ENCODE measurements at places on chromosomes 4 and X.

GRCh38 chr4:145820407-145820806 lies 118.2 kb downstream of the ZNF827 start:
- no peak for DNase-seq

DNA sequence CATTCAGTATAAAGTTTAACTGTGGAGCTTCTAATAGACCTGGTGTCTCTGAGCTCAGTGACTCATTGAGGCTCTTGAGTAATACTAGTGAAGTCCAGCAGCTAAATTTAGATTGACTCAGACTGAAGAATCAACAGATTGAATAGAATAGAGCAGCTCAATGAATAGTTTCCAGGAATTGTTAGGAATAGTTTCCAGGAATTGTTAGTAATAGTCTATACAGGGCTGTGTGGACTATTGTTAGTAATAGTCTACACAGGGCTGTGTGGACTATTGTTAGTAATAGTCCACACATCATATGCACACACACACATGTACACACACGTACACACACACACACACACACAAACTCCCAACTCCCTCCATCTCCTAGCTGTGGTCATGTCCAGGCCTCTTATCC lies 3.0 kb downstream of the GIMD1 start:
- peak; percentile 75 for DNase-seq

GRCh38 chr4:150072906-150073714 lies 5.1 kb upstream of the DCLK2 start:
- DNase-seq: peak; percentile 64

- no peak for DNase-seq
Observed at GRCh38 chrX:139762400-139763183, 54.6 kb upstream of the MCF2 start.

DNA sequence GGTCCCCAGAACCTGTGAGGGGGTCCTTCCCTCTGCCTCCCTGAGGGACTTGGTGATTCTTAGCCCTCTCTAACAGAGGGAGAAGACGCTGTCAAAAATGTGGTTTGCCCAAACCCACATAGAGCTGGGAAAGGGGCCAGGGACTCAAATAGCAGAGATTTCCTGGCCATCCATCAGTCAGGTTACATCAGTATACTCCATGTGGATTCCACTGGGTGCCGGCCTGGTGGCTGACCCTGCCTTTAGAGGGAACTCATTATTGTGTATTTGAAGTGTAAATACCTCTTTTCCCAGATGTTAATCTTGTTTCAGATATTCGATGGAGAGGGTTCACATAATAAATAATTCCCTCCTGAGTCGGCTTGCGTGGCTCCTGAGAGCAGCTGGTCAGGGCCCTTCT lies 130.3 kb downstream of the TBL1X start:
- DNase-seq: no peak

DNA sequence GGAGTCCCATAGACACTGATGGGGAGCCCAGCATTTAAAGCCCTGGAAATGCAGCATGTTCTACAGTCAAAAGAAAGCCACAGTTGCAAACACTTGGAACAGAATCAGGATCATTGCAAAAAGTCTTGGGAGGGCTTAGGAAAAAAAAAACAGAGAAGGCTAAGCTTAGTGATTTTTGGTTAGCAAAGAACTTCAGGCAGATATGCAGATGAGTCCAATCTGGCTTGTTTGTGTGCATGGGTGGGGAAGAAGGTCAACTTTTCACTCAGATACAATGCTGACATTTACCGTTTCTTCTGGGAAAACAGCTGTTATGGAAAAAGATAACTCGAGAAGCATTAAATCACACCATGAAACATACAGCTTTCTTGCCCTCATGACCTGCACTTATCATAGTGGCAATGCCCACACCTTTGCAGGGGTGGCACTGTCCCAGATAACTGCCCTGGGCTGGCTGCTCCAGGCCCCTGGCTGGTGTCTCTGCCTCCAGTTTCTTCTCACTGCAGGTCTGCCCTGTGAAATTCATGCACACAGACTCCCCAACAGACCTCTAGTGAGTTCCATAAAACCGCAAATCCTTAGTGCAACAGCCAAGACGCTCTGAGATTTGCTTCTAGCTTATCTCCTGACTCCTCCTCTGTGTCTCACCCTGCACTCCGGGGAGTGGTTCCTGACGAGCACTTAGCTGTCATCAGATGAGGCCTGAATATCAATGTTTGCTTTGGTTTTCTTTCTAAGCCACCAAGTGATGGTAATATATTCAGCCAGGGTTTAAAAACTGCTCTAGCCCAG lies 99.2 kb downstream of the DRD5 start:
- no peak for DNase-seq

GRCh38 chr4:123390846-123391456 lies 5.6 kb upstream of the SPRY1 start:
- no peak for DNase-seq

DNA sequence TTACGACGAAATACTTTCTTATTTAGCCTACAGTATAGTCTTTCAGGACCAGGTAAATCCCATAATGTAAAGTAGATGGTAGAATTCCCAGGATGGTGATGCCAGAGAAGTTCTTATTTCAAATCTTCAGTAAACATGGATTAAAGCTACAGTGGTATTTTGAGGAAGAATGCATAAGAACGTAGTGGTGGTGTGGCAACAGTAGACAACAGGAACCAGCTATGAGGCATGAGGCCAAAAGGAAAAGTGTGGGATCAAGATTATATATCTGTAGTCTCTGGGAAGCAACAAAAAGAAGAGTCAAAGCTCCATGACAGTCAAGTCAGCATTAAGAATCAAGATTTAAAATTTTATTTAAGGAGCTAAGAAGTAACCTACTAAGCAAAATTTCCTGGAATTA lies 60.2 kb downstream of the METTL14 start:
- no peak for DNase-seq

GRCh38 chr4:118973295-118973694 lies 84.6 kb downstream of the SYNPO2 start:
- no peak for DNase-seq

GRCh38 chr4:80419946-80420345 lies 84.4 kb downstream of the CFAP299 start:
- no peak for DNase-seq

- no peak for DNase-seq
Observed at GRCh38 chr4:101669138-101669831, 121.2 kb upstream of the BANK1 start.

Data from HS-5 (cell line).